ENCODE measurements at places on chromosomes 4 and X.

- no peak for DNase-seq
Observed at GRCh38 chr4:2172627-2173231, 69.2 kb downstream of the HAUS3 start.

GRCh38 chr4:155403886-155404285, 27.1 kb upstream of the MAP9 start:
- no peak for DNase-seq

DNA sequence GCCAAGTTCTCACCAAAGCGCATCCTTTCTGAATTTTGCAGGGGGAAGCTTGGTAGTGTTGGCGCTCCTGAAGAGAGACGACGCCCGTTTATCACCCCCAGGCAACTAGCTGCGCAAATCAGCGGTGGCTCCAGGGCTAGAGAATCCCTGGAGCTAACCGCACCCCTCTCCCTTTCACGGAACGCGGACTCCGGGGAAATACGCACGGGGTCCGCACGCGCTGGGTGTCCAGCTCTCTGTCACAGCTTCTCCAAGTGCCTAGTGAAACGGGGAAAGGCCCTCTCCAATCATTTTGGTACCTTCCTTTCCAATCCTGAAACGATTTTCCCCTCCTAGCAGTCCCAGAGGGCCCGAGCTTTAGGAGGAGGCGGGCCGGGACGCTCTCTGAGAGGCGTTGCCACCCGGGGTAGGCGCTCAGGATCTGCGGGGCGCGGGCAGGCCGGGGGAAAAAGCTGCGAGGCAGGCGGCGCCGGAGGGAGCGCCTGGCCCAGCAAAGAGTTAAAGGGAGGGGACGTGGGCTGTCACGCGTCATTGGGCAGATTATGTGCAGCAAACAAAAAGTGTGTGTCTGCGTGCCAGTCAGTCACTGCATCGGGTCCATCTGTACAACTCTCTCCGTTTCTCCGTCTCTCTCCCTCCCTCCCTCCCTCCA, at the start of gene PRDM8:
Gene PRDM8, plus strand, starts transcription at position 582 of the 652 bp plus-strand sequence. CDS start 2,578 bp downstream, outside the sequence.
- no peak for DNase-seq

- no peak for DNase-seq
Observed at GRCh38 chrX:69196666-69197065, 31.4 kb upstream of the PJA1 start.

DNA sequence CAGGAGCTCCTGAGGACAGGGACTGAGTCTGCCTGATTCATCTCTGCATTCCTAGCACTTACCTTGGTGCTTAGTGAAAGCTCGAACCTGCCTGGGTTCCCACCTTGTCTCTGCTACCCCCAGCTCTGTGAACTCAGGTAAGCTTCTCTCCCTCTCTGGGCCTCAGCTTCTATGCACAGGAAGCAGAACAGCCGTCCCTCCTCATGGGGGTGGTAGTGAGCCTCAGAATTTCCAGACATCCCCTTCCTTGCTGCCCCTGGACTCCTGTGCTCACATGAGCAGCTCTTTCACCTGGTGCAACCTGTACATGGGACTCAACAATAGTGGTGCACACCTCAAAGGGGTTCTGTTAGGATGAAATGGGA, 50.8 kb downstream of the HTRA3 start:
- no peak for DNase-seq

DNA sequence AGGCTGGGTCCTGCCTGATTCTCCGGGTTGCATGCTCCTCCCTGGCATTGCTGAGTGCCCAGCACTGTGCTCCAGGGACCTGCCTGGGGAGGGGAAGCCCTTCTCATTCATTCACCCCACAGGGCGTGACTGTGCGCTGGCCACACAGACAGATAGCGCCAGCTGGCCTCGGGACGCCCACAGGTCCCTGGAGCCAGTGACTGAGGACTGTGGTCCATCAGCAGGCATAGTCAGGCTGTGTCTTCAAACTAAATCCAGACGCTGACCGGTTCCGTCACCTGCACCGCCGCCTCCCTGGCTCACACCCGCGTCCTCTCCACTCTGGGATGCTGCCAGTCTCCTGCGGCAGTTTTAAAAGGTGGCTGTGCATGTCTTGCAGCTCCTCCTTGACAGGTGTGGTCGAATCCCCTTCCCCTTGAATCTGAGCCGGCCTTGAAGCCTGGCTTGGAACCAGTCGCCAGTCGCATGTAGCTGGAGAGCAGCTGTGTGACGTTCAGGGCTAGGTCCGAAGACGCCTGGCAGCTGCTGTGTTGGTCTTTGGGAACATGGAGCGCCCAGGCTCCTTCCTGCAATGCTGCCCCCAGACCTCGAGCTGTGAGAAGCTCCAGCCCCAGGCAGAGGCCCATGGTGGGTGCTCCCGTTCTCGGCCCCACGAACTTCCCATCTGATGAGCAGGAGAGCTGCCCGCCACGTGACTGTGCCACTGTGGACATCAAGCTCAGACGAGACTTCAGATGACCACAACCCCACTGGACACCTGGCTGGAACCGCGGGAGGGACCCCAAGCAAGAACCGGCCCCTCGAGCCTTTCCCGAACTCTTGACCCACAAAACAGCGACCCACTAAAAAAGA, 94.1 kb downstream of the ADRA2C start:
- DNase-seq: no peak

- DNase-seq: no peak
Observed at GRCh38 chr4:166252487-166253402, 379.7 kb downstream of the TLL1 start.

GRCh38 chr4:24763631-24764297, 31.6 kb upstream of the SOD3 start:
- no peak for DNase-seq

DNA sequence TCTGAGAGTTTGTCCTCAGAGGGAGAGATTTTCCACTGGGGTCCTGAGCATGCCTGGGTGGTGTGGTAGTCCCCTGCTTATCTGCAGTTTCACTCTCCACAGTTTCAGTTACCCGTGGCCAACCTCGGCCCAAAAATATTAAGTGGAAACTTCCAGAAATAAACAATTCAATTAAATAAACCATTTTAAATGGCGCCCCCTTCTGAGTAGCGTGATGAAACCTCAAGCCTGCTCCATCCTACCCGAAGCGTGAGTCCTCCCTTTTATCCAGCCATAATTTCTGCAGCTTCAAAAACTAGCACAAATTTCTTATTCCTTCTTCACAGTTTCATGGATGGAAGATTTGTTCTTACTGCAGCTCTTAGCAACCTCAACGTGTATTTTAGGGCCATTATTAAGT, 26.7 kb downstream of the PNMA6E start:
- no peak for DNase-seq
